HTR-8/SVneo (cell line): ENCODE measurements at places on chromosomes 6 and 20.

DNA sequence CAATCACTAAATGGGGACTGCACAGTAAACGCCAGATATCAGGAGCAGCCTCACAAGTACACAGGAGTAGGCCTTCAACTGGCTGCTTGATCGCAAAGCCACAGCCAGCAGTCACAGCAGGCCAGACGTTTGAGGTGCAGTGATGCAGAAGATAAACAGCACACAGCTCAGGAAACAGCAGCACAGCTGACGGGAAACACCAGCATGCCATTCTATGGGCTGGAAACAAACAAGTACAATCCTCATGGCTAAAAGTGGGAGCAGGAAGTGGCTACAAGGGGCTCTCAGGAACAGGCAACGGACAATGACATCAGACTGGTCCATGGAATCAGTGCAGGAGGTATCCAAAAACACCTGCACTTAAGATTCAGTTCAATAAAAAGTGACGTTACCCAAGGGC lies 111.0 kb downstream of the DTNBP1 start:
- DNase-seq: no peak

DNA sequence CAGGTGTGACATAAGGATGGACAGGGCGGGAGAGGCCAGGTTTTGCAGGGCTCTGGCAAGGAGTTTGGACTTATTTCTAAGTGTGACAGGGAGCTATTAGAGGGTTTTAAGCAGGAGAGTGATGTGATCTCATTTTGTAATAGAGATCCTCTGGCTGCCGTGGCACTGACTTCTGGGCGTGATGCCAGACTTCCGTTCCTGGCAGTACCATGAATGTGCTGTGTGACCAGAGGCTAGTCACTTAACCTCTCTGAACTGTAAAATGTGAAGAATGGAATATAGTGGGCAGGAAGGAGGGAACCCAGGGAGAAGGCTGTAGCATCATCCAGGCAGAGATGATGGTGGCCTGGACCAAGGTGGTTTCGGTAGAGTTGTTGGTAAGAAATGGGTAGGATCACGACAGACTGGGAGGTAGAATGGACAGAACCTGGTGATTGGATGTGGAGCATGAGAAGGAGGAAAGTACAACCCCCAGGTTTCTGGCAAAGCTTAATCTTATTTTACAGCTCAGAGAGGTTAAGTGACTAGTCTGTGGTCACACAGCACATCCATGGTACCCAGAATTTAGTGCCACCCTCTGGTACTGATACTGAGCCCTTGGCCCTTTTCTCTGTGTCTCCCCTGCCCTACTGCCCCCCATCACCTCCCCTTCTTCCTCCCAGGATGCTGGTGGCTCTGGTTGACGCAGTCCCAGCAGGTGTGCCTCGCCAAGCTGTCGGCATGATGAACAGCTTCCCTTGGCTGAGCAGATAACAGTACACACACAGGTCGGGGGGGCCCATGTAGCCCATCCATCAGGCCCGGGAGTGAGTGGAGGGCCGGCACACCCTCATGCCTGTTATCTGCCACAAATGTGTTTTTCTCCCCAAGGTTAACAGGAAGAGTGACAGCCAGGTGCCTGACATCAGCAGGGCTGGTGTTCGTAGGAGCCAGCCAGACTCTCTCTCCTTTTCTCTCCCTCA lies 52.9 kb upstream of the CTNNBL1 start:
- no peak for DNase-seq

GRCh38 chr6:15682965-15683822 lies 20.4 kb upstream of the DTNBP1 start:
- no peak for DNase-seq

- DNase-seq: no peak
These were observed 96.4 kb upstream of the MRPS10 start for GRCh38 chr6:42313941-42314570.

- no peak for DNase-seq
These were observed 194.4 kb downstream of the BTBD3 start for GRCh38 chr20:12112089-12112474.

GRCh38 chr6:14876778-14877613 lies 368.9 kb upstream of the JARID2 start:
- DNase-seq: peak; percentile 59

GRCh38 chr6:117444600-117444999 lies 18.9 kb upstream of the ROS1 start:
- no peak for DNase-seq

DNA sequence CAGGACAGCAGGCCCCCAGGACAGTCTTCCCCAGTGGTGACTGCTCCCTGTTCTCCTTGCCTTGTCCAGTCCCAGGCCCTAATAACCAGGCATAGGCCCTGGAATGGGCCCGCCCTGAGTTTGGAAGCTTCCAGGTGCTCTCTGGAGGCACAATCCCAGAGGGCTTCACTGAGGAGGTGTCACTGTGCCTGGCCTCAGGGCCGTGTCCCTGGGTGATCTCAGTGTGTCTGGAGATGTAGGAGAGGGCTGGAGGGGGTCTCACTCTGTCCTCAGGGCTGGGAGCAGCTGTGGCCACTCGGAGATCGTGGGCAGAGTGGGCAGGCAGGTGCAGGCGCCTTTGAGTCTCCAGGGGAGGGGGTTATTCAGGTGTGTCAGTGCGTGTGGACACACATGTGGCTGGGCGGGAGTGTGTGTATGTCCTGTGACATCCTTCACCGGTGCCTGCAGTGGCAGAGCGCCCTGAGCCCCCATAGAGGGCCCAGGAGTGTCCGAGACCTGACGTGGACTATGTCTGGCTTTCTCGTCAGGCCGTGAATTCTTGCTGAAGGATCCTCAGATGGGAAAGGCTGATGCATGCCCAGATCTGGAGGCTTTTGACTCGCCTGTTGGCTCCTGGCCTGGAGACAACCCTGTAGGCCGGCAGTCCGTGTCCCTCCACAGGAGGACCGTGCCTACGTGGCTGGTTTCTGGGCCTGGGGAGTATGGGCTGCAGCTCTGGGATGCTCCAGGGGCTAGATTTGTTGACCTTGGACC lies 5.5 kb upstream of the NPBWR2 start:
- no peak for DNase-seq

- DNase-seq: no peak
These were observed 405.5 kb upstream of the SULF2 start for GRCh38 chr20:48190757-48191156.

DNA sequence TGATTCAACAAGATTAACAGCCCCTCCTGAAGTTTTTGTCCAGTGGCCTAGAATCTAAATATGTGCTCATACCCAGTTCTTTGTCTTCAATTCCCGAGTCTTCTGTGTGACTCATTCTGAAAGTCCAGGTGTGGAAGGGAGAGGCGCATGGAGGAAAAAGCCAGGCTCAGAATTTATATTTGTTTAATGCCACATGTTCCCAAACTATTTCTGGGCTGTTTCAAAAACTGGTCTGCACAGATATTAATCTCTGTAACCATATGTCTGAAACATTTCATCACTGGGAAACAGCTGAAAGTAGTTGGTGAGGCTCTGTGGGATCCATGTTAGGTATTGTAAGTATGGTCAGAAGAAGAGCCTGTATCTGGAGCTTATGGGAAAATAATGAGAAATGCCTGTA lies 266.0 kb downstream of the PAX1 start:
- no peak for DNase-seq

- DNase-seq: no peak
These were observed 92.3 kb downstream of the NFATC2 start for GRCh38 chr20:51450221-51450712.

GRCh38 chr6:114344246-114344970 lies 1.6 kb upstream of the HS3ST5 start:
- no peak for DNase-seq

DNA sequence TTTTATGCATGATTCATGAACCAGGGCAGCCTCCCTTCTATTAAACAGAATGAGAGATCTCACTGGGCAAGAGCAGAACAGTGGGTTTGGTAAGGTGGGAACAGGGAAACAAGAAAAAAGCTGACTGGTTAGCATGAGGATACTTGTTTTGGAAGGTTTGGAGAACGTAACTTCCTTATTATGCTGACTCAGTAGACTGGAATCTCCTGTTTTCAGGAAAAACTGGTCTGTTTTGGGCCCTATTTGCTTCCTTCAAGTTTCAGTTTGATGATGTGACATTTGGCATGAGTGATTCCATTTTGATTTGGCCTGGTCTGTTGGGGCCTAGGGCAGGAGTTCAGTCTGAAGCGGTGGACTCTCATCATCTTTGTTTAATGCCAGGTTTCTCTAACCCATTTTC lies 172.0 kb downstream of the MYLK4 start:
- DNase-seq: no peak

GRCh38 chr6:44957156-44957555 lies 371.0 kb upstream of the RUNX2 start:
- no peak for DNase-seq

DNA sequence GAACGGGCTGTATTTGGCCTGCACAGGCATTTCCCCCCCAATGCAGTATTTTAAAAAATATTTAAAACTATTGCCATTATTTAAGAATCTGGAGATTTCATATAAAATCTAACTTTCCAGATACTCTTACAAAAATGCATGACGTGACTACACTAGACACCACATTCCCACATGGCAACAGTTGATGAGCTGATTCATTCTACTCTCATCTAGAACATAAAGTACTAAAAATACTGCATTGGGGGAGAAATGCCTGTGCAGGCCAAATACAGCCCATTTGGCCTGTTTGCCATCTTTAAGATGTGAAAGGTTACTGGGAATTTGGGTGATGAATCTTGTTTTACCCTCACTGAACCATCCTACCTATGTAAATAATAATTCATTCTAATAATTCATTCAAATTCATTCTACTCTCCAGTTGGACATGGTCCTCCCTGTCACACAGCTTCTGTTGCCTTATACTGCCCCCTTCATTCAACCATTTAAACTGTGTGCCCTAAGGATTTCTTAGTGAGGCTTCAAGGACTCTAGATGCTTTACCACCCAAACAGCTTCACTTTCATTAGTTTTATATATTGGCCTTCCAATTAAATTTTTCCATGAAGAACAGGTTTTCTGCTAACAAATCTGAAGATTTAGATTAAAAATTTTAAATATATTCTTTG lies 6.9 kb upstream of the ZSCAN16 start:
- DNase-seq: no peak

DNA sequence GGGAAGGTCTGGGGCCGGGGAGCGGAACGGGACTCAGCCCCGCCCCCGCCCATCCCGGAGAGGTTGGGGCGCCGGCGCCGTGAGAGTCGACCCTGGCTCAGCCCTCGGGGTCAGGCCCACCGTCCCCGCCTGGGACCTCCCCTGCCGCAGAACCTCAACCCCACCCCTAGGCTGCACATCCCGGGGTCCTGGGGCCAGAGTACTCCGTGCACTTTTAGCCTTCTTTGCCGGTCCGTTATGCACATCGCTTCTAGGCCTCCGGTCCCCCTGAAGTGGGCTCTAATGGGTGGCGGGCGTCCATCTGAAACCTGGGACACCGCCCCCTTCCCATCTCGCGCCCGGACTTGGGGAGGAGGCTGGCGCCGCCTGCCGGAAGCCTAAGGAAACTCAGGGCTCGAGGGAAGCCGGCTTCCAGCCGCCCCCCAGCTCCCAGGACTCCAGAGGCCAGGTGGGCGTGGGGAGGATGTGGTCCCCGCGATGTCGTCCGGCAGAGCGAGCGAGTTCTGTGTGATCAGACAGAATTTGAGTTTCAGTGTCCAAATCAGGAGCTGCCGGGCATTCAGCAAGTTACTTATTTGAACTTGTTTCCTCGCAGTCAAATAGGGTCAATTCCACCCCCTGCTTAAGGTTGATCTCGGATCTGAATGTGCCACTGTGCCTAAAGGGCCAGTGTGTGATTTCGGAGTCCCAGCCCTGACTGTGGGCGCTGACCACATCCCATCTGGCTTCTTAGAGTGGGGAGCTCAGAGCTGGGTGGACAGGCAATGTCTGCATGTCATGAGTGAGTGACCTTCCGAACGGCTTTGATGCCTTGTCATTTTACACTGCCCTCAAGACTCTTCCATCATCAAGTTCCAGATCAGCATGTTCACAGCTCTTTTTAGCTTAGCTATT lies 47.6 kb downstream of the CPXM1 start:
- DNase-seq: no peak

DNA sequence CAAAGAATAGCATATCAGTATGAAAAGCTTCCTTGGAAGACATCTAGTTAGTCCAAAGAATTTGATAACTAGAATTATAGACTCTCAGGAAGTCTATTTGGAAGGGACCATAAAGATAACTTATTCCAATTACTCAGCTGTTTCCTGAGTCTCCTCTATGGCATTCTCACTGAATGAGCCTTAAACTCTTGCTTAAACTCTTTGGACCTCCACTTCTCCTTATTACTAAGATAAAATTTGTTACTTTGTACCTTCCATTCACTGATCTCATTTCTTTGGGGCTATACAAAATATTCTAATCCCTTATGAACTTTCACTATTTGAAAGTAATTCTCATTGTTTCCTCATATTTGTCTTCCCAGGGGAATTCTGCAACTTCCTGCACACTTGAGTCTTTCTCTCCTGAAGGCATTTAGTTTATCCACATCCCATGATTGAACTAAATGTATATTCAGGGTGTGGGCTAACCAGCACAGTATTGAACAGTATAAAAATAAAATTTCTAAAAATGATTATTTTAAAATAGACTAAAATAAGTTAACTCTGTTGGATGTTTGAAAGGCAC lies 67.1 kb upstream of the NOTCH4 start:
- DNase-seq: no peak

- DNase-seq: no peak
These were observed 7.5 kb downstream of the RFX6 start for GRCh38 chr6:116884530-116884929.

DNA sequence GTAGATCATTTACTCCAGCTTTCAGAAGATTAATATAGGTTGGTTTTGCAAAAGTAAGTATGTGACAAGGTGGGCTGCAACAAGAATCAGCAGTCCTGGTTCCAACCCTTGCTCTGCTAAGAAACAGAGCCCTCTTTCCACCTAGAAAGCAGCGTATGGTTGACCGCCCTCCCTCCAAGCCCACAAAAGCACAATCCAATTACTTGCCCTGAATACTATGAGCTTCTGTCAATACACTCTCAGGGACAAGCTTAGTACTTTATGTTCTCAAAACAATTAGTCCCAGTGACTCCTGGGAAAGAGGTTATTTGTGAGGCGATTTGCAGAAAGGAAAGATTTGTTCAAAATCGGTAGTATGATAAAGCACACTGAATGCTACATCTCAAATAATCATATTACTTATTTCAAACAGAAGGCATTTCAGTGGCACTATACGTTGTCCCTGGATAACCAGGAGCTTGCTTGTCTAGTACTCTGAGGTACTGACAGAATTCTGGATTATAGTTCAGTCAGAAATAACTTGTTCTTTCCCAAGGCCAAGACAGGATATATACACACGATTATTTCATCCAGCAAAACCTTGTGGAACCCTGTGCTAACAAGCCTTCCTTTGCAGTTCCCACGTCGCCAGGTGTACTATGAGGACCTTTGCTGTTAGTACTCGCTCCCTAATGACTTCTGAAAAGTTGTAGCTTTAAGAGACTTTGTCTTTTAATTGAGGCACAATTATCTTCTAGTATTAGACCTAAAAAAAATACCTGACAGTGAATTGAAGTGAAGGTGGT lies 96.9 kb upstream of the ADTRP start:
- no peak for DNase-seq

DNA sequence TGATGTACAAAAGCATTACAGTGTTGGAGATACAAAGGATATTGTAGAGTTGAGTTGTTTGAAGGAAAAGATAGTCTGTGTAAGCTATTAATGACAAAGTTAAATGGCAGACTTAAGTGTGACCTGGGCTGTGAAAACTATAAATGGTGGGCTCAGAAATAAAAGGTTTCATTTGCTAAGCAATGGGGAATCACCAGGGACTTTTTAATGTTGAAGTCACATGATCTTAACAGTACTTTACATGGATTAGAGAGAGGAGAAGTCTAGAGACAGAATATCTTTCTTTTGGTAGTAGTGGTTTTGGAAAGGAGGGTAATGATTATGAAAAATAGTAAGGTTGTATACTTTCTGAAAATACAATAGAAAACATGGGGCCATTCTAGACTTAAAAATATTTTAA lies 67.1 kb downstream of the SCAF8 start:
- DNase-seq: no peak
